ENCODE measurements at places on chromosomes 1 and 21. TPM values are rescaled to one million over a fixed set of nuclear protein-coding genes. Genes with fewer than 3 reads are reported as not detected.

Gene LRRC3
- 0.31 TPM for total RNA-seq

Gene HSD3B2
- not detected for total RNA-seq

Gene BTBD19
- total RNA-seq: 8.7 TPM

Gene ANKRD35
- total RNA-seq: not detected

Gene TRIM45
- 0.21 TPM for total RNA-seq

Gene FAAH
- 6.2 TPM for total RNA-seq

Gene IFNAR2
- total RNA-seq: 23.8 TPM

Measured in mononuclear cell (primary cell).